Activated CD4-positive, alpha-beta T cell treated with anti-CD3 and anti-CD28 coated beads, Interleukin-2, Interleukin-6, amounts not matched to agents 100 ng/mL and 50 ng/mL, durations not matched to agents 16 hours and 8 hours (primary cell): ENCODE measurements at places on chromosomes 3 and 15.
A peak's percentile ranks its signal among the peaks of the same experiment; 100 is the strongest.

DNA sequence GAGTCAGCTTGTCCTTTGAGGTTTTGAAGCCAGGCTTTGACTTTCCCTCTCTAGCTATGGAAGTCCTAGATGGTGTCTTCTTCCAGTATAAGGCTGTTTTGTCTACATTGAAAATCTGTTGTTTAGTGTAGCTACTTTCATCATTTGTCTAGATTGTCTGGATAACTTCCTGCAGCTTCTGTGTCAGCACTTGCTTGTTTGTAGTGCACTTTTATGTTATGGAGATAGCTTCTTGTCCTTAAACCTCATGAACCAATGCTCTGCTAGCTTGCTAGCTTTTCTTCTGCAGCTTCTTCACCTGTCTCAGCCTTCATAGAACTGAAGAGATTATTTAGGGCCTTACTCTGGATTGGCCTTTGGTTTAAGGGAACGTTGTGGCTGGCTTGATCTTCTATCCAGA lies 43.8 kb downstream of the AKAP13 start:
- no peak for DNase-seq

GRCh38 chr3:21641959-21642358 lies 109.1 kb downstream of the ZNF385D start:
- no peak for DNase-seq

- DNase-seq = no peak
Observed at GRCh38 chr15:75553659-75554058, 25.5 kb downstream of the PTPN9 start.

GRCh38 chr3:16482770-16483531 lies 30.5 kb downstream of the RFTN1 start:
- DNase-seq = peak; percentile 30

- DNase-seq = no peak
Observed at GRCh38 chr3:117745516-117745915, 1035.9 kb downstream of the TUSC7 start.

DNA sequence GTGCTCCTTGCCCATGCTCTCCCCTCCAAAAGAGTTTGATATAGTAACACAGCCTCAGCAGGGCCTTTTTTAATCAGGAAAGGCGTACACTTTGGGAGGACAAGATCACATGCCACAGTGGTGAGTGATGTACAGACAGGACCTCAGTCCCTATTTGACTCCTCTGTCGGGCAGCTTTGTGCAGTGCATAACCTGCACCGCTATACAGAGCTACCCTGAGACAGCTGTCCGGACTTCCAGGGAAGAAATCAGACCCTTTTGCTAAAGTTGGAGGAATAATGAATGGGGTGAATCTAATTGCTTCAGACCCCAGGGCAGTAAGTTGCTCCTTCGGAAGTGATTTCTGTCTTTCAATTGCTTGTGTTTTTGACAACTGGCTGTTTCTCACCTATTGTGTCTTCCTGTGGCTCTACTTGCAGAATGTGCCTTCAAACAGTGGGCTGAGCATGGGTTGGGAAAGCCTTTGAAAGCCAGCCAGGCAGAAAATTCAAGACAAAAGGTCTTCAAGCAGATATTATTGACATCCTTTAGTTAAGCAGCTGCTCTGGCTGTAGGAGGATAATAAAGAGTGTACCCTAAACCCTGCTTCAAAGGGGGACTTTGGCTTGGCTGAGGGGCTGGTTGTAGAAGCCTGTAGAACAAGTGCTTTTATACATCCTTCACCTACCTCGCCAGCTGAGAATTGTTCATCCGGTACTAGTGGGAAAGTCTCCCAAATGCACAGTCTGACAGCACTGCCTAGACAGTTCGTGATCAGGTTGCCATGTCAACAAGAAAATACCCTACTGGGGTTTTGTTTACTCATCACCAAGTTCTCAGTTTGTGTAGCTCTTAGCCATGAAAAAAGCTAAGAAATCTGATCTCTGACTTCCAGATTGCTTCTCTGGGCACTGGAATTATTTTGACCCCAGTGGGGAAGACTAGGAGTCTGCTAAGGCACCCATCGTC lies 35.1 kb downstream of the SNTN start:
- DNase-seq = no peak

GRCh38 chr3:149442043-149442442 lies 32.5 kb upstream of the TM4SF4 start:
- no peak for DNase-seq

DNA sequence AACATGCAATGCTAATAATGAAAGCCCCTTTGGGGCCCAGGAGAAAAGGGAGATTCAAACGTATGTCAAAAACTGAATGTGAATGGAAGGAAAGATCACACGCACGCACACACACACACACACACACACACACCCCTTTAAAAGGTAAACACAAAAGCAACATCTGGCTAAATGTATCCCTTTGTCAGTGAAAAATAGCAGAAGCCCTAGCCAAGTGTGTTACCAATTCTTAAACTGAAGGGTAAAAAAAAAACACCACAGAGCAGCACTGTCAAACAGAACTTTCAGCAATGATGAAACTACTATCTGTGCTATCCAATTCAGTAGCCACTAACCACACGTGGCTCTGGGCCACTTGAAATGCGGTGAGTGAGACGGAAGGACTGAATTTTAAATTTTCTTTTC lies 4.9 kb downstream of the RFTN1 start:
- DNase-seq = peak; percentile 64
